ENCODE measurements at places on chromosomes 5 and 9.

GRCh38 chr5:168292786-168293696 lies 1.6 kb downstream of the WWC1 start:
- ATAC-seq = no peak

DNA sequence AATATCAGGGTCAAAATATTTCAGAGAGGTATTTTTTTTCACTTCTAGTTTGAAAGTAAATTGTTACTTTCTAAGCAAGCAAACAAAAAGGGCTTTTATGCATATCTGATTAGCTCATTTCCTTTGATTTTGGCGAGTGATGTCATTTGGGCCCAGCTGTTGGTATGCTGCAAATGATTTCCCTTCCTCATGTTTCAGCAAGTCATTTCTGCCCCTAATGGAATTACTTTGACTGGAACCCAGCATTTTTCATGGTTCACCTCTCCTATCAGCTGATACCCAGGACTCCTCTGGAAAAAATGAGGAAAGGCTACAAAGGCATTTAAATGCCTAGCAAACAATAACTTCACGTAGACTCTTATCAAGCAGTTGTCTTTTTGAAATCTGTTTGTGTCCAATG lies 500.6 kb downstream of the EBF1 start:
- no peak for ATAC-seq

DNA sequence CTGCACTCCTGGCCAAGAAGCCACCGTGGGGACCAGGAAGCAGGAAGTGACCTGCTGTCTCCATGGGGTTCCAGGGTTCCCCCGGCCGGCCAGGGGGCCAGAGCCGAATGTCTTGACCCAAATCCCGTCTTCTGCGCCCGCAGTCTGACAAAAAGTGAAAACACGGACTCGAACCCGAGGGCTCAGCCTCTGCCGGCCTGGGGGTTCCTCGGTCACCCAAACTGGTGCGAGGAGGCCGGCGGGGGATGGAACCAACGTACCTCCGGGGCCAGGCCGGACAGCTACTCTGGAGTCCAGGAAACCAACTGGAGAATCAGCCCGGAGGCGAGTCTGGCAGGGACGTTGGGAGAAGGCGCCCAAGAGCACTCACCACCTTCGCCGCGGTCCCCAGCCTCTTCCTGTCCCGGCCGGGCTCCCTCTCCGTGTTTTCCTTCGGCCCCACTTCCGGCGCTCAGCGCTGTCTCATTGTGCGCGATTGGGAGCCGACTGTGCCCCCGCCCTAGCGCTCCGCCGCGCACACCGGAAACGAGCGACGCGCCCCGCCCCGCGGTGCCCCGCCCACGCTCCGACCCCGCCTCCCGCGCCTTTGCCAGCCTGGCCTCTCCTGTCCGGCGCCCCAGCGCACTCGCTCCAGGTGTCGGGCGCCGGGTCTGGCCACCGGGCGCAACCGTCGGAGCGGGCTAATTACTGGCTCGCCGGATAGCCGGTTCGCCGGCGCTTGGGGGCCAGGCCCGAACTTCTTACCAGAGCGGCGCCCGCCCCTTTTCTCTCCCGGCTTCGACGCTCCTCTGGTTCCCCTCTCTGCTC lies at the start of gene TUT7:
Gene TUT7 (minus strand): TSS at position 400 of the 807 bp plus-strand sequence. CDS start 1,211 bp downstream, outside the sequence.
- ATAC-seq = peak; percentile 94

- peak; percentile 68 for ATAC-seq
These were observed 74.0 kb downstream of the MRPS27 start for GRCh38 chr5:72245951-72246532.

DNA sequence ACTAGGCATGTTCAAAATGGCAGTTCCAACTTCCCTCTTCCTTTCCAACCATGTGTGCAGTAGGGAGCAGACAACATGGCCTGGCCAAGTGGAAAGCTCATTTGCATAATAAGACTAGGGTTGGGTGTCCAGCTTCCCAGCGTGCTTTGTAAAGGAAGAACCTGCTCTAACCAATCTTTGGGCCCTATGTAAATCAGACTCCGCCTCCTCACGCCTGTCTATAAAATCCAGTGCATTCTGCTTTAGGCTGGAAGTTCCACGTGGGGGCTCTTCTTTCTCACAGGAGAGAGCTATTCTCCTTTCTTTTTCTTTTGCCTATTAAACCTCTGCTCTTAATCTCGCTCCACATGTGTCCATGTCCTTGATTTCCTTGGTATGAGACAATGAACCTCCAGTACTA lies 83.4 kb downstream of the GCNT1 start:
- peak; percentile 62 for ATAC-seq

DNA sequence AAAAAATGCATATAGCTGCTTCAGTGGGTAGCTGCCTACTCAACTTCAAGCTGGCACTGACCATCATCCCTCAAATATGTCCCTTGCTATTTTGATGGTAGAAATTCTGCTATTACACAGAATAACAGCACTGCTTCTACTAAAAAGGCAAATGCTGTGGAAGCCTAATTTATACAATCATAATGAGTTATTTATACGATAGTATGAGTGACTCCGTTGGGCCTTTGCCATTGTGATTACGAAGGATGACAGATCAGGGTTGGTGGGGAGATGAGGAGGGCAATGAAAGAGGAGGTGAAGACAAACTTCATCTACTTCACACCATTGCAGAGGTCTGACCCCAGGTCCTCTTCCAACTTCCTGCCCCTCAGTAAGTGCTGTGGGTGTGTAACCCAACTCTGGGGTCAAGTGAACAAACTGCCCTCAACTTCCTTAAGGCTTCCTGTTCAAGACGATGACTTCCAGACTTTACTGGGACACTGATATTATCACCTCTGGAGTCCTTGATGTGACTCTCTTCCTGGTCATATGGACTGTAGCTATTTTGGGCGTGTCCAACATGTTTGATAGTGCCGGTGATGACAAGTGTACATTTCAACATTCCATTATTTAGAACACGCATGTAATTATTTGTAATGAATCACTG lies 74.1 kb upstream of the RPS23 start:
- ATAC-seq = peak; percentile 20

- no peak for ATAC-seq
These were observed 393.3 kb downstream of the DMRT2 start for GRCh38 chr9:1443450-1443849.

- no peak for ATAC-seq
These were observed 377.8 kb downstream of the CHSY3 start for GRCh38 chr5:130282049-130282448.

DNA sequence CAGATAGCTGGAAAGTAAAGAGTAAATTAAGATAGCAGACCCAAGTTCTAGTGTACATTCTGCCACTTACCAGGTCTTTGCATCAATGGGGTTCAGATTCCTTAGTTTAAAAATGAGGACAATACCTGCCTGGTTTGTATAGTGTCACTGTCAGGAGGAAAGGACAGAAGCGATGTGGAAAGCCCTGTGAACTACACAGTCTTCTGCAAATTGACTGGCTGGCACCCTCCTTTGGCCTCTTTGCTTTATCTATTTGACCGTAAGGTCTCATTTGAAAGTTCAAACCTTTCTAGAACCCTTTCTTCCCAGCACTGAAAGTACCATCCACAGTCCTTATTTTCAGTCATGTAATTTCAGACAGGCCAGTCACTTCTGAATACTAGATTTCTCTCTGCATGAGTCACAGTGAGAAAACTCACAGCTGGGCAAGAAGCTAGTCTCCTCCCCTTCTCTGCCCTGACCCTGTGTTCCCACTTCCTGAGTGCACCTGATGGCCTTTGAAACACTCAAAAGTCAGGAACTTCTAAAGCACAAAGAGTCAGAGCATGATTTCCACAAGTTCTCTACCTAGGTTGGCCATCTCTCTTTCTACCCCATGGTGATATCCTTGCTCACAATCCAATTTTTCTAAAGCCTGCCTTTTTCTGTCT lies 91.3 kb upstream of the RASEF start:
- ATAC-seq = no peak

- ATAC-seq = no peak
These were observed 514.2 kb downstream of the BNC2 start for GRCh38 chr9:16356196-16356765.

GRCh38 chr5:107365320-107366109 lies 305.2 kb downstream of the EFNA5 start:
- no peak for ATAC-seq

- peak; percentile 70 for ATAC-seq
These were observed 75.4 kb upstream of the ANKH start for GRCh38 chr5:14946815-14947620.

- no peak for ATAC-seq
These were observed 87.2 kb upstream of the CDH6 start for GRCh38 chr5:31106278-31106677.

DNA sequence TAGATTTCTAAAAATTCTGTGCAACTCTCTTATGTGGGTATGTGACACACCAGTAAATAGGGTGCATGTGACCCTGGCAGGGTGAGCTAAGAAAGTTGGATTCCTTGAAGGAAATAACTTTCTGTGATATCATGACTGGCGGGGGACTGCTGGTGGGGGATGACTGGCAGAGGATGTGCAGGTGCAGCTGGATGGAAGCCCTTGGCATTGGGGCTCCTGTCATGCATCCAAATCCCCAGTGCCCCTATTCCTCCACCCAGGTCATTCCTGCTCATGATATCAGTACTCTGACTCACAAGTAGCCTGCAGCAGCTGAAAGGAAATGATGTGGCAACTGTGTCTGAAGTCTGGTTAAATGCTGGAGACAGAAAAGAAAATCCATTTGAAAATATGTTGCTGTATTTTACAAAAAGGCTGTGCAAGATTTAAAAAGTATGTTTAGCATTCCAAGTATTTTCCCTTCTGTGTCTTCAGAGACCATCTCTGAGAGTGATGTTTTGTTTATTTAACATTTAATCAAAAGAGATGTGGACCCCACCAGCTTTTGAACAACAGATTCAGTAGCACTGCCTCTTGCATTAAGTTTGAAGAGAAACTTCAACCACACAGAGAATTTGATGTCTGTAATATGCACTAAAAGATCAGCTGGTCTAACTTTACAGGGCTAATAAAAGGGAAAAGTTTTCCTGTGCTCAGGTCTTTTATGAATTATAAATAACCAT lies 17.9 kb upstream of the ZSWIM6 start:
- peak; percentile 87 for ATAC-seq

DNA sequence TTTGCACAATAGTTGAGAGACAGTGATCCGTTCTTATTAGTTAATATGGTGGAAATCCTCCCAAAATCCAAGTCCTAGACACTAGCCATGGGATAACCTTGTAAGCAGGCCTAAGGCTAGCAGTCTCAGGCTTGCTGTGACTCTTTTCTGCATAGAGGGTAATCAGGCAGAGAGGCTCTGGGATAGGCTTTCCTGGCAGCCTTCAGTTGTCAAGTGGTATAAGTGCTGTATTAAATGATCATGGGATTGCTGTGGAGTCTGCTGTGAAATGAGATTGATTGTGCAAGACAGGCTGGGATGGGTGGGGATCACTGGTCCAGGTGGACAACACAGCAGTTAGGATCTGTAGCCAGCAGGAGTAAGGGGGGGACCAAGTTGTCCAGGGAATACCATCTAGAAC lies 416.4 kb downstream of the TLE4 start:
- no peak for ATAC-seq

DNA sequence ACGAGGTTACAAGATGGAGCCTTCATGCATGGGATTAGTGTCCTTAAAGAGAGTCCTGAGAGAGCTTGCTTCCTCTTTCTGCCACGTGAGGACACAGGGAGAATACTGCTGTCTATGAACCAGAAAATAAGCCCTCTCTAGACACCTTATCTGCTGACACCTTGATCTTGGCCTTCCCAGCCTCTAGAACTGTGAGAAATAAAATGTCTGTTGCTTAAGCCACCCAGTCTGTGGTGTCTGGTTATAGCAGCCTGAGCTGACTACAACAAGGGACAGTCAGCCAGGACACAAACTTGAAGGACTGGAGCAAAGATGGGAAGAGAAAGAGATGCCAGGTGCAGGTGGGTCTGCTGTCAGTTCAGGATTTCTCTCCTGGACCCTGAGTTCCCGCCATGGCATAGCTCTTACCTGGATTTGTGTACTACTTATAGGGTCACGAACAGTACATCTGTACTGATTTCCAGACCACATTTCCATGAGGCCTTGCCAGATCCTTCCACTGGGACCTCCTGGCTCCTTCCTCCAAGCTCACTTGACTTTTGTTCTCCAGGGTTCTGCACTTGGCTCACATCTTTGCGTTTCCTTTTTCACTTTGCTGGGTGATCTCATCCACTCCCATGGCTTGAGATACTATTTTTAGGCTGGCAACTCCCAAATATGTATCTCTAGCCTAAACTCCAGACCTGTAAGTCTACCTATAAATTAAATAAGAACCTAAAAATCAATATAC lies 44.9 kb upstream of the LIFR start:
- ATAC-seq = no peak

GRCh38 chr9:120730654-120731514 lies 16.6 kb upstream of the MEGF9 start:
- ATAC-seq = peak; percentile 70

DNA sequence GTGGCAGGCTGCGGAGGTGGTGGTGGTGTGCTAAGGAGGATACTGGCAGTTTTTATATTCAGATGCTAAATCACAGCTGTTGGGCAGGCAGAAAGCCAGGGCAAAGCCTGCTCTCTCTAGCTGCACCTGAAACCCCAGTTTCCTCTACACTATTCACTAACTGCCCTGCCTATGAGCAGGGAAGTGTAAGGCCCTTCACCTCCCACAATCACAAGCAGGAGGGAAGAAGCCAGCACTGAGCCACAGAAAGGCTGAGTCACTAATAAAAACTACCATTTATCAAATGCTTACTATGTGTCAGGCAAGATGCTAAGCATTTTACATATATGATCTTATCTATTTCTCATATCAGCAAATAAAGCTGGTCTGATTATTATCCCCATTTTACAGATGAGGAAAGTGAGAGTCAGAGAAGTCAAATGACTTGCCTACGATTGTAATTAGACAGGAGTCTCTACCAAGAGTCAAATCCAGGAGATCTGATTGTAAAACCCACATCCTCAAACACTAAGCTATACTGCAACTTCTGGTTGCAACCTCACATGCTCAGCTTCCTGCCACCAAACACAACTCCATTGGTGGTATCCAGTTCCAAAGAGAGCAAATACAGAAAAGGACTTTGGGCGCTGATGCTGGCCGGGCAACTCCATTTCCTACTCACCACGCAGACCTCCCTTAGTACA lies 17.7 kb upstream of the IL6ST start:
- peak; percentile 94 for ATAC-seq

DNA sequence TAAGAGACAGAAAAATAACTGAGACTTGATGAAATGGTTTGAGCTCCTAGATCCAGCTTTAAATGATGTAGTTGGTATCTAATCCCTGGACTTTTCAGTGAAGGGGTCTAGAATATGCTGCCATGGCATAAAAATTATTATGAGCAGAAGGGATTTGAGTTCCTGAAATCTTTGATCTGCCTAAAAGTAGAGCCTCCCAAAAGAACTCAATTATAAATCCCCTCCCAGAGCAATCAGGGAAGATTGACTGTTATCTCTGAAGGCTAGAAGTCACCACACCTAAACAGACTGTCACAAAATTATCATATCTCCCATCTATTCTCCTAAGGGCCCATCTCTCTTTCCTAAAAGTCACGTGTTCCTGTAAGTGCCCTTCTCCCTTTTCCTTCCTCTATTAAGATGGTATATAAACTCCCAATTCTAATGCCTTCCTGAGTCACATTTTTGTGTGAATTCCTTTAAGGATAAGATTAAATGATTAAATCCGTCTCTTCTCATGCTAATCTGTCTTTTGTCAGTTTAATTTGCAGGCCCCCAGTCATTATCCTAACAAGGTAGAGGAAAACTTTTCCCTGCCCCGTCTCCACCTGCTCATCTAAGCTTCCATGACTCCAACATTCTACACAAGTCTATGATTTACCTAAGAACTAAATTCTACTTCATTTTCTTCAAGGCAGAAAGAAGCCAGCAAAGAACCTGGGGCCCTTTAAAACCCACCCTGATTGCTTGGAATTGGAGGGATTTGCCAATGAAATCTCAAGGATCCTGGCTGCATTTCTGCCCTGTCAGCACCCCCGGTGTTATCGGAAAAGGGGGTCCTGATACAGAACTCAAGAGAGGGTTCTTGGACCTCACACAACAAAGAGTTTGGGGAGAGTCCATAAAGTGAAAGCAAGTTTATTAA lies 47.1 kb upstream of the PWWP2A start:
- ATAC-seq = no peak

GRCh38 chr5:5421149-5421960 lies 1.1 kb upstream of the ICE1 start:
- peak; percentile 5 for ATAC-seq
